MCF 10A (cell line): ENCODE measurements at places on chromosomes 12 and 14. TPM values are rescaled to one million over a fixed set of nuclear protein-coding genes. Genes with fewer than 3 reads are reported as not detected.
A peak's percentile ranks its signal among the peaks of the same experiment; 100 is the strongest.

DNA sequence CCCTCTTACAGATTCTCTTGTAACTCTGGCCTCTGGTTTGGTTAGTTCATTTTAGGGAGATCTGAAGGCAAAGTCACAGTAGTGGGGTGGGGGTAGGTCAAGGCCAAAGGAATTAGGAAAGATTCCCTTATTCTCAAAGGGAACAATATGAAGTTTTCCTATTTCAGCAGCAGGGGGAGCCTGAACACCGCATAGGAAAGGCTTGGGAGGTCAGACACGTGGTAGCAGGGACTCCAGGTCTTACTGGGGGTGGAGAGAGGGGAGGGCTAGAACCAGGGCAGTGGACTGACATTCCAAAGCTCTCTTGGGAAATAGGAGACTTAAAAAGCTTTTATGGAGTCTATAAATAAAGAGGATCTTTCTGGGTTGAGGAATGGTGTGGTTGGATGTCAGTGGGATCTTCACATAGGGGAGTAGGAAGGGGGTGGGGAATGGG lies 1.3 kb downstream of the ZC3H10 start:
- peak; percentile 95 for DNase-seq

DNA sequence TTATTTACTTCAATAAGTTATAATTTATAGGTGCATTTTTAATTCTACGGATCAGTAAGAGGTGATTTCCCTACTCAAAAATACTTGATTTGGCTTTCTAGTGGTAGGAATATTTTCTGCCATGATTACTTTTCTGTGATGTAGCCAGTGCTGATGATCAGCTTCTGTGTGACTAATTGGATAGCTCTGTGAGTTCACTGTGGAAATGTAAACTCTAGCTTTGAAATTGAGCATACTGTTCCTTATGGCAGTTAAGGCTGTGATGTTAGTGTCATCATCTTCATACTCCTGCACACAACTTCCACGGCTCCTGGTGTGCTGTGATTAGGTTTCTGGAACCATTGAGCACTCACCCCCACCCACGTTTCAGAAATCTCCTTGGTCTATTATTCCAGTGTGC lies 48.2 kb downstream of the PLEKHA5 start:
- no peak for DNase-seq

Gene BEGAIN
- total RNA-seq: 3.6 and 7.0 TPM in 2 replicates

Gene HCAR3
- total RNA-seq: not detected in 2 replicates

- DNase-seq: no peak
Measured at GRCh38 chr12:4643747-4644146, 5.1 kb downstream of the AKAP3 start.

Gene ETFBKMT
- 3.0 and 3.3 TPM in 2 replicates for total RNA-seq

Gene TRPV4
- 0.09 and 0.15 TPM in 2 replicates for total RNA-seq

DNA sequence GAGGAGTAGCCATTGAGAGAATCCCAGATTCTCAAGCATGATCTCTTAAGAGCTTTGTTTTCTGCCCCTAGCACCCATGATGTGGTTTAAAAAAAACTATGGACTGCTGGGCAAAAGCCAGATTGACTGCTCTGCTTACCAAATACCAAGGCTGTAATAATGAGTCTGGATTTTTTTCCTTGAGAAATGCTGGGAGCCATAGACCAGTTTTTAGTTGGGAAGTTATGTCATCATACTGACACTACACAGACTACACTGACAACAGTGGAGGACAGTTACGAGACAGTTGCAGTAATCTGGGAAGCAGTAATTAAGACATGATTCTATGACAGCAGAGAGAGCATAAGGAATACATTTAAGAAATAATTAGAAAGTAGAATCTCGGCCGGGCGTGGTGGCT lies 35.8 kb downstream of the SPATA7 start:
- no peak for DNase-seq

Gene EGLN3
- total RNA-seq: 0.17 and 0.54 TPM in 2 replicates

DNA sequence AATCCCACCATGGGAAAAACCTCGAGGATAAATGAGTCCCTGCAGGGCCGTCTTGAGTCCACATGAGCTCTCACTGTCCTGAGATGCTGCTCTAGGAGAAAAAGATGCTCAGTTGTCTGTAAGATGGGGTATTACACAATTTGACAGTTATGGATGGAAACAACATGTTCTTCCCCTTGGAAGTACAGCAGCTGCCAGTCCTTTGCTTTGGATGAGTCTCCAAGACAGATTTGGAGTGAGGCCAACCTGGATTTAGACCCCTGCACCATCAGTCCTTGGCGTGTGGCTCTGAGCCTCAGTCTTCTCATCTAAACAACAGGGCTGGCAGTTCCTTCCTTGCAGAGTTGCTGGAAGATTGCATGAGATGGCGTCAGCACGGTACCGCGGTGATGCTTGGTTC lies 309.1 kb upstream of the FKBP4 start:
- DNase-seq: no peak

DNA sequence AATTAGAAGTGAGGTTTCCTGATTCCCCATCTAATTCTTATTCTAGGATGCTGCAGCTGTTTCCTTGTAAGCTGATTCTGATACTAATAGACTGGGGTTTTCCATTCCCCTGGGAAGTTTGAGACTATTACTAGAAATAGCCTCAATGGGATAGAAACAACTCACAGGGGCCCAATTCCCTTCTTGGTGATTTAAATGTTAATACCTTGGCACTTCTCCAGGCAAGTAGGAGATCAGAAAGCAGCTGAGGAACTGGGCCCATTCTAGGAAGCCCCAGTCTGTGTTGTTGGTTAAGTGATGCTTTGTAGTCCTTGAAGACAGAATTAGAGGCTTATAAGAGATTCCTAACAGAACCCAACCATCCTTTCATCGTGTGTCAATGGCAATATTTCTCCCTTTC lies 407.0 kb upstream of the SEL1L start:
- DNase-seq: no peak

DNA sequence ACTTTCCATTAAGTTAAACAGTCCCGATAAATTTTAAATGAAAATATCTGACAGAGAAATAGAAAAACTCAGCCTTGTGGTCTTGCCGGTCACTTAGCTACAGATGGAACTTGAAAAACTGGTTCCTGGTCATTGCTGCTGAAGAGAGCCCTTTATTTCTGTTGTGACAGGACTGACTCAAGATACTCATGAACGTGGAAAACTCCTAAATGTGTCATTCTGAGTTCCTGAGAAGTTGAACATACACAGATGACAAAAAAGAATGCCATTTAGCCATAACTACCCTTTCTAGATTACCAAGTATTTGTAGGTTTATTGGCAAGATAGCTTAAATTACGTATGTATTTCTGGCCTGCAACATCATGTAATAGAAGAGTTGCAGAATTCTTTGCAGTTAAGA lies 134.2 kb downstream of the HMGA2 start:
- no peak for DNase-seq

Gene ZNF891
- total RNA-seq: 1.6 and 1.9 TPM in 2 replicates

DNA sequence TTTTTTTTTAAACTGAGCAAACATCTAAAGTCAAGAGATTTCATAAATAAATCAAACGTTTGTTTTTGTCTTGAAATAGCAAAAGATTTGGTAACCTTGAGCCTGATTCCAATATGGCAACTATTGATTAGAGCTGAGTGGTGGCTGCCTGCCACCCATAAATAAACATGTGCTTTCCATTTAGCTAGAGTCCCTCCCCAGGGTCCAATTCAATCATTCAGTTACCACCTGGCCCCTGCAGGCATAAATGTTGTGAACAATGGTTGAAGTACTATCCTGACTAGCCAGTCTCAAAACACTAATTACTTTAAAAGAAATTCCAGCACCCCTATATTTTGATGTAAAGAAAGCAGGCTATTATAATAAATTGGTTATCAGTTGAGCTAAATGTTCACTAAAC lies 129.7 kb upstream of the GRIP1 start:
- DNase-seq: no peak

DNA sequence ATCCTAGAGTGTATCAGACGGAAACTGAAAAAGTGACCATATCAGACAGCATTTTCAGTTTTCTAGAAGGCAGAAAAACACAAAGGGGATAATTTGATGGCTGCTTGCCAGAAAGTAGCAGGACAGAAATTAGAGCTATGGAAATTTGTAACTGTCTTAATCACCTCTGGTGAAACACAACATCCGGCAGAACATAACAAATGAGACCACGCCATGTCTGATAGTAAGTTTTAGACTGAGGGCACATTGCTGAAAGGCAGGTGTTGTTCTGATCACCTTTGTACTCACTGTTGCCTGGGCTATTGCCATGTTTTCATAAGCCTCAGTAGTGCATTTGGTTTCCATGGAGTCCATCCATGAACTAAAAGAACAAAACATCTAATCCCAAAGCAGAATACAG lies 290.3 kb downstream of the PAWR start:
- DNase-seq: no peak

- no peak for DNase-seq
Measured at GRCh38 chr12:84166812-84167211, 745.8 kb downstream of the SLC6A15 start.

DNA sequence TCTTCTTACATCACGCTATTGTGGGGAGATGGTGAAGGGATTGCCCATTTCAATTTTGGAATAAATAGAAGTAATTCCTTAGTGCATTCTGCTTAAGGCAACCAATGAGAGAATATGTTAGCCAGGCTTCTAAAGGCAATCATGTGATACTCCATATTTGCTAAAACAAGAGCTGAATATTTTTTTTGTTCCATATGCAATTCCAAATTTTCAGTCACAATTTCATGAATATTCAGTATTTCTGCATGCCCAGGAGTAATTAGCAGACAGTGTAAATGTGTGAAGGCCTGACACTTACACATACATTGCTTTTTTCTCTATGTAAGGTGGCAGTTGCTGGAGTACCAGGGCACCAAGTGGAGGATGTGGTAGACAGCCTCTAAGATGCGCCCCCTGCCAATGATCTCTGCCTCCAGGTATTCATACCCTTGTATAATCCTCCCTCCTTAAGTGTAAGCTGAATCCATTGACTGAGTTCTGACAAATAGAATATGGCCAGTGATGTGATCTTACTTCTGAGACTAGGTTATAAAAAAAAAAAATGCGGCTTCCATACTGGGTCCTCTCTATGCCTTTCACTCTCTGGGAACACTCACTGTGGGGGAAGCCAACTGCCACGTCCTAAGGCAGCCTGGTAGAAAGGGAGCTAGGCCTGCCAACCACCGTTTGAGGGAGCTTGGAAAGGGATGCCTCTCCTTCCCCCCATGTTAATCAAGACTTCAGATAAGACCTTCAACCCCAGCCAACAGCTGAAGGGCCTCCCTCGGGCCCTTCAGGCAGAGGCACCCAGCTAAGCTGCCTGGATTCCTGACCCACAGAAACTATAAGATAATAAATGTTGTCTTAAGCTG lies 62.7 kb upstream of the PTGR2 start:
- DNase-seq: no peak

- no peak for DNase-seq
Measured at GRCh38 chr12:123131879-123132402, 18.9 kb downstream of the PITPNM2 start.

Gene GZMB
- not detected in 2 replicates for total RNA-seq

DNA sequence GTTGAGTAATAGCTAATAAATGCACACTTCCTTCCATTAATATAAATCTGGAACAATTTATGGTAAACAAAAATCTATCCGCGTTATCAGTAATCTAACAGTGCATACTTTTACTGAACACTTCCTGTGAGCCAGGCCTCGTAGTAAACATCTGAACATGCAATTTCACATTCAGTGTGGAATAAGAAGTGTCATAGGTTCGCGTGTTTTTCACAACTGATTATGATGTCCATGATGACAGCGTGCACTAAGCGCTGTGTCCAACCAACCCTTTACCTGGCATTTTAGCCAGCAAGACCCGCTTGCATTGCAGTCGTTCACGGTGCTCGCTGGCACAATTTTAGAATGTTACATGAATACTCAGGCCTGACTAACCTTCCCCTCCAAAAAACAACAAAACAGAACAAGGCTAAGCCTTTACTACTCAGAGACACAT lies 2.1 kb downstream of the PNMA1 start:
- no peak for DNase-seq

Gene KDM2B
- 15.5 and 19.5 TPM in 2 replicates for total RNA-seq

- DNase-seq: no peak
Measured at GRCh38 chr12:28328967-28329366, 138.7 kb downstream of the CCDC91 start.

Gene CLMN
- 15.7 and 17.9 TPM in 2 replicates for total RNA-seq

- no peak for DNase-seq
Measured at GRCh38 chr12:5391653-5392052, 40.3 kb upstream of the NTF3 start.

Gene GAS2L3
- total RNA-seq: 29.9 and 32.6 TPM in 2 replicates

GRCh38 chr12:70278945-70279344 lies 35.7 kb downstream of the CNOT2 start:
- no peak for DNase-seq

Gene CLEC1A
- total RNA-seq: not detected in 2 replicates

- DNase-seq: no peak
Measured at GRCh38 chr12:105499205-105499604, 168.7 kb downstream of the C12orf75 start.

Gene KLRF1
- total RNA-seq: not detected in 2 replicates

Gene WNT5B
- total RNA-seq: 0.21 and 0.44 TPM in 2 replicates

- no peak for DNase-seq
Measured at GRCh38 chr12:101838628-101839323, 8.0 kb upstream of the GNPTAB start.

GRCh38 chr12:110555577-110556406 lies 27.3 kb downstream of the PPTC7 start:
- peak; percentile 78 for DNase-seq

DNA sequence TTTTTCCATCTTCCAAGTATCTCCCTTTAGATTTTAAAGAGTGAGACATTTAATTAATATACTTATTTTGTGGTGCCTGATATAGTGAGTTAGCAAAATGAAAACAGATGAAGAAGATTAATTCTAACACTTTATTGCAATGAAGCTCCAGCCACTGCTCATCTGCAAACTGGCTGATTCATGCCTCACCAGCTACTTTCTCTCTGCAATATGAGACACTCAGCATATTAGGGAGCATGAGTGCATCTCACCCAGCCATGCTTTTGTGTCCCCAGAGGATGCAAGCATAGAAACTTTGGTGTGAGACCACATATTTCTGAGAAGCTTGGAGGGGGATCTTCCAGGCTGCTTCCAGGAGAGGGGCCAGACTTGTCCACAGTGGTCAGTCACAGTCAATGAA lies 148.6 kb downstream of the BMP4 start:
- no peak for DNase-seq

- DNase-seq: no peak
Measured at GRCh38 chr12:72974954-72975555, 702.9 kb downstream of the TRHDE start.
